Activated T-helper 1 cell treated with Interleukin-2 at 50 U/mL for 16 hours (primary cell): ENCODE measurements at places on chromosomes 6 and 20.

DNA sequence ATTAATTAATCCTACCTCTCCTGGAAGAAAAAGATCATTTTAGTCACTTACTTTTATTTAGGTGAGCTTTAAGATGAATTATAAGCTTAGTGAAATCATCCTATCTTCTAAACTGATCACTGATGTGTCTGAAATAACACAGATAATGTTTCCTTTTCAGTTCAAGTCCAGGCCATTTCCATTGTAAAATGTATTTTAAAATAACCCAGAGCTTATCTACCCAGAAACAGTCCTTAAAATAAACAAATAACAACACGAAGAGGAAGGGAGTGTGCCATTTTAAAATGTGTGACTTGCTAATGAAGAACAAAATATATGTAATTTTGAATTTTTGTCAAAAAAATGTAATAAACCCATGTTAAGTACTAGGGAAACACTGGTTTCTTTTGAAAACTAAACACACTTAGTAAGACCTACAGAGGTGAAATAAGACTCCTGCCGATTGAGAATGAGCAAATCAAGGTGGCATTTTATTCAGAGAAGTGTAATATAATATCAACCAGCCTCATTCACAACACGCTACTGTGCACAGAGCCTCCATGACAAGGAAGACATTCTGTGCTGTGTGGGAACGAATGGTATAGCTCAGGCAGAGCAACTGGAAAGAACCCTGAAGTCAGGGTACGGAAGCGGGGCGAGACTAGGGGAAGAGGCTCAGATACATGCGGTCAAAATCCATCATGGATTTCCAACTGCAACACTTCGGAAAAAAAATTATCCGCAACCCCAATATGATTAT, 7.7 kb downstream of the LRP11 start:
- no peak for DNase-seq

GRCh38 chr6:157259443-157259842, 63.9 kb downstream of the TMEM242 start:
- DNase-seq = no peak

DNA sequence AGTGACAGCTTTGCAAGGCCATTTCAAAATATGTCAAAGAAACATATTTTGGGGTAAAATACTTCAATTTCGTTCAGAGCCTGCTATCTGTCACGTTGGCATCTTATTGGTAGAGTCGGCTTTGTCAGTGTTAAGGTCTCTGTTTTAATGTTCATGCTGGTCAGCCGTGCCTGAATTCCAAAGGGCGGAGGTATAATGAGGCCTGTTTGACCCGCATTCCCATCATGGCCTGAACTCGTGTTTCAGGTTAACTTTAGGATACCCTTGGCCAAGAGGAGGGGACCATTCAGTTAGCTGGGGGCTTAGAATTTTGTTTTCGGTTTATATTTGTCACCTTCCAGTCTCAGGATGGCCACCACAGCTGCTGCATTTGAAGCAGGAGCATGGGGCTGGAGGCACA, 236.4 kb downstream of the NFATC2 start:
- DNase-seq = no peak

GRCh38 chr6:21610341-21610740, 16.8 kb downstream of the SOX4 start:
- no peak for DNase-seq

DNA sequence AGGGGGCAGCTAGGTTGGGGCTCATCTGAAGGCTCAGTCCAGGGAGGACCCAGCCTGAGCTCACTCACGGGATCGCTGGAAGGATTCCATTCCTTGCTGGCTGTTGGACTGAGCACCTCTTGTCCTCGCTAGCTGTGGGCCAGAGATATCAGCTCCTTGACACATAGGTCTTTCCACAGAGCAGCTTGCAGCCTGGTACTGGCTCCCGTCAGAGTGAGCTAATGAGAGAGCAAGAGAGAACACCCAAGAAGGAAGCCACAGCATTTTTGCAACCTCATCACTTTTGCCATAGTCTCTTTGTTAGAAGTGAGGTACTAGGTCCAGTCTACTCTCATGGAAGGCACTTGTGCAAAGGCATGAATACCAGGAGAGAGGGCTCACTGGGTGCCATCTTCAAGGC, 179.9 kb downstream of the CDC5L start:
- DNase-seq = no peak
